ENCODE measurements at places on chromosomes 1 and 21.

DNA sequence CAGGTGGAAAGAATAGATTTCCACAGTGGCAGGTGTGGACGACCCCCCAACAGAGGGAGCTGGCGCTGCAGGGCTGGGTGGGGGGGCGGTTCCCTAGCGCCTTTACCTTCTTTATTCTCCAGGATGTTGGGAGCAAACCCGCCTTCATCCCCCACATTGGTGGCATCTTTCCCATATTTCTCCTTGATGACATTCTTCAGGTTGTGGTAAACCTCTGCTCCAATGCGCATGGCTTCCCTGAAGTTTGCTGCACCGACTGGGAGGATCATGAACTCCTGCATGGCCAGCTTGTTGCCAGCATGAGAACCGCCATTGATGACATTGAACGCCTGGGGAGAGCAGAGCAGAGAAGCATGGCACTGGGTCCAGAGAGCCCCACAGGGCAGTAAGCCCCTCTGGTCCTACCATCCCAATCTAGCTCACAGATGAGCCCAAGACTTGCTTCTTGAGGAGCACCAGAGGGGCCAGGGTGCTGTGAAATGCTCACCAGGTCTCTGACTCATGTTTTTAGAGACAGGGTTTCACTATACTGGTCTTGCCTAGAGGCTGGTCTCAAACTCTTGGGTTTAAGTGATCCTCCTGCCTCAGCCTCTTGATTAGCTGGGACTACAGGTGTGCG, 12.2 kb downstream of the ENO1 start:
- H3K27ac ChIP-seq: peak overlapping the region; percentile 19
- no peak for DNase-seq
- peaks cover 82% of the 10 kb centered on the region for H3K36me3 ChIP-seq
- no peaks in the 10 kb centered on the region for H3K27me3 ChIP-seq
- peaks cover 21% of the 10 kb centered on the region for H3K4me1 ChIP-seq

DNA sequence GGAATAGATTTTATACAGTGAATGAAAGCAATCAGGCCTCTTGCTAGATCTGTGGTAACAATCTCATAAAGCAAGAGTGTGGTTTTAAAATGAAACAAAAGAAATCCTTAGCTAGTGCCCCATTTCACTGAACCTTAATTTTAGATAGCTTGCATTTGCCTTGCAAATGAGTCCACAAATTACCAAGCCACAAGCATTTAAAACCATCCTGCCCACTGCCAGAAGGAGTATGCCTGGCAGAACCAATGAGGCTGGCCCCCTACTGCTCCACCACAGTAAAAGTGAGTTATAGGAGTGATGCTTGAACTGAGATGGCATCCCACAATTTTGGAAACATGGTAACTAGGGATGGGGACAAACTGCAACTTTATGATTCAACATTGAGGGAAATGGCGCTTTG, 206.4 kb upstream of the LMO4 start:
- DNase-seq: no peak
- H3K27ac ChIP-seq: no peak overlapping the region
- H3K27me3 ChIP-seq: peaks cover 12% of the 10 kb centered on the region
- no peak overlapping the region for H3K4me3 ChIP-seq
- H3K4me1 ChIP-seq: no peaks in the 10 kb centered on the region

GRCh38 chr1:156705321-156705917, at the start of gene CRABP2:
CRABP2 (minus strand) TSS chr1:156705583; CDS start chr1:156705446, 137 bp downstream.
- peaks cover 21% of the 10 kb centered on the region for H3K36me3 ChIP-seq
- peaks cover 31% of the 10 kb centered on the region for H3K27me3 ChIP-seq
- peak within 1 kb of the TSS; percentile 92 for H3K4me3 ChIP-seq
- H3K4me1 ChIP-seq: peaks cover 28% of the 10 kb centered on the region

GRCh38 chr1:46816930-46817329, 18.1 kb downstream of the CYP4B1 start:
- H3K36me3 ChIP-seq: no peaks in the 10 kb centered on the region
- H3K27me3 ChIP-seq: peaks cover 31% of the 10 kb centered on the region
- H3K27ac ChIP-seq: no peak overlapping the region
- DNase-seq: no peak
- H3K4me1 ChIP-seq: no peaks in the 10 kb centered on the region
- no peak overlapping the region for H3K4me3 ChIP-seq

DNA sequence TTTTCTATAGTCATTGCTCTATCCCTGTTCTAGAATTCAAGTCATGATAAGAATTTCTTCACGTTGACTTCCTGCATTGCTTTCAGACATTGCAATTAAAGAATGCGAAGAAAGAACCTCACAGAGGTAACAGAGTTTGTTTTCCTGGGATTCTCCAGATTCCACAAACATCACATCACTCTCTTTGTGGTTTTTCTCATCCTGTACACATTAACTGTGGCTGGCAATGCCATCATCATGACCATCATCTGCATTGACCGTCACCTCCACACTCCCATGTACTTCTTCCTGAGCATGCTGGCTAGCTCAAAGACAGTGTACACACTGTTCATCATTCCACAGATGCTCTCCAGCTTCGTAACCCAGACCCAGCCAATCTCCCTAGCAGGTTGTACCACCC, 10.6 kb downstream of the APCS start:
- H3K27ac ChIP-seq: no peak overlapping the region
- DNase-seq: no peak
- H3K36me3 ChIP-seq: no peaks in the 10 kb centered on the region

GRCh38 chr1:87333692-87334347, 5.1 kb downstream of the LMO4 start:
- peaks cover 9% of the 10 kb centered on the region for H3K36me3 ChIP-seq
- peak overlapping the region; percentile 90 for H3K27ac ChIP-seq
- no peaks in the 10 kb centered on the region for H3K27me3 ChIP-seq
- no peak for DNase-seq
- H3K4me1 ChIP-seq: peaks cover 53% of the 10 kb centered on the region
- peak overlapping the region; percentile 97 for H3K4me3 ChIP-seq

- H3K4me1 ChIP-seq: no peaks in the 10 kb centered on the region
- peaks cover 1% of the 10 kb centered on the region for H3K36me3 ChIP-seq
- no peak overlapping the region for H3K4me3 ChIP-seq
- H3K27me3 ChIP-seq: peaks cover 93% of the 10 kb centered on the region
- DNase-seq: no peak
These were observed 13.8 kb upstream of the SIM2 start for GRCh38 chr21:36684957-36685714.

GRCh38 chr1:25615563-25616094, 962 bp upstream of the MAN1C1 start:
- H3K4me3 ChIP-seq: peak overlapping the region; percentile 68
- peaks cover 8% of the 10 kb centered on the region for H3K27me3 ChIP-seq
- H3K36me3 ChIP-seq: peaks cover 16% of the 10 kb centered on the region
- peaks cover 50% of the 10 kb centered on the region for H3K4me1 ChIP-seq
- DNase-seq: no peak
